ENCODE measurements at places on chromosomes 1 and 21.

DNA sequence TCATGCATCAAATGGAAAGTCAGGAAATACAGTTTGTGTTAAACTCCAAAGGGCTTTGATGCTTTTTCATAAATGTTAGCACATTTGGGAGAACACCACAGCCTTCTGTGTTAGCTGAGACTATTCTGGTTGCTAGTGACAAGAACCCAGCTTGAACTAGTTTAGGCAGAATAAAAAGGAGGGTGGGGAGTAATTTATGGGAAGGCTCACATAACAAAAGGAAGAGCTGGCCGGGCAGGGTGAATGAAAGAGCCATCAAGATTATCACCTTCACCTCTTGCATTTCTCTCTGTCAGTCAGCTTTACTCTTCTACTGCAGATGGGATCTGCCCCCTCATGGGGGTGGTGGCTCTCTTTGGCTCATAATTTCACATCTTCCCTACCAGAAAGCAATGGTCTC is 75.4 kb upstream of the VTCN1 start:
- DNase-seq: no peak

GRCh38 chr1:203733009-203733863 is 31.7 kb upstream of the LAX1 start:
- DNase-seq: no peak

DNA sequence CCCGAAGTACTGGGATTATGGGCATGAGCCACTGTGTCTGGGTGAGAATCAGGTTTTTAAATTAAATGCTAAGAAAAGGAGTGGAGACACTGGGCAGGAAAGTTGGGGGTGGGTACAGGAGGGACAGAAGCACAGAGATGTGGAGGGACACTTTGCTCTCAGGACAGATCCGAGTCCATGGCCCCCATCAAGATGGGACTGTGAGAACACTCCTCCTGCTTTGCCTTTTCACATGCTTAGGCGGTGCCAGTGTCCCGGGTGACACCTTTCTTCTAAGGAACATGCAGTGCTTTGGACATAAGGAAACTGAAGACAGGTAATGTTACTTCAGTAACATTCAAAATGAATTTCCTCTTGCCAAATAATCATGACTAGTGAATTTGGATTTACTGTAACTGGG is 16.7 kb downstream of the SLC25A33 start:
- DNase-seq: no peak

GRCh38 chr1:236281198-236281653 is 532 bp downstream of the ERO1B start:
- DNase-seq: peak; percentile 25

- DNase-seq: no peak
These were observed 172.7 kb downstream of the NPHP4 start for GRCh38 chr1:5819391-5820025.

All from memory B cell (primary cell).